ENCODE measurements at places on chromosomes 2 and 18.

DNA sequence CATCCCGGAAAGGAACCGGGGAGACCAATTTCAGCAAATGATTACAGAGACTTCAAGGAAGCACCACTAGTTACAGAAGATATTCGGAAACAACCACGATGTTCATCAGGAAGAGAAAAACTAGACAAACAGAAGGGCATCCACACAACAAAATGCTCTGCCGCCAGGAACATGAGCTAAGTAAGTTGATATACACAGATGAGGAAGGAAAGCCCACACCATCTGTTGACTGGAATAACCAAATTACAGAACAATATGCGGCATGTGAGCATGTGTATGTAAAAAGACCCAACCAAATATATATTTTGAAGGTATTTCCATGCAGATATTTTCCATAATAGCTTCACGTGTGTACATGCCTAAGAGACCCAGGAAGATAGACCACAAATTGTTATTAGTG is 47.0 kb downstream of the ACKR3 start:
- DNase-seq: no peak

DNA sequence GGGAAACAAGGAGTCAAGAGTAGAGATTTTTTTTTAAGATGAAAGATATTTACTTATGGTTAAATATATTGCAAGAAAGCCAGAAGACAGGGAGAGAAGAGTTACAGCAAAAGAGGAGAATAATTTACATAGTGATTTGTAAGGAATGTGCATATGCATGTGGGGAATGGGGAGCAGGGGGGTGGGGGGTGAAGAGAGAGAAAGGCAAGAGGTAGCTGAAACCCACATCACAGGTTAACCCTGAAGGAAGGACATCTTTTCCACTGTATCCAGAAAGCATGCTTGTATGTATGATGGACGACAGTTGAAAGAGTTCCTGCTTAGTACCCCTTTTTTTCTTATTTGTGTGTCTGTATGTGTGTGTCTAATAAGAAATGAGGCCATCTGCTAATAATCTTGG is 371.9 kb downstream of the RAD51AP2 start:
- no peak for DNase-seq

DNA sequence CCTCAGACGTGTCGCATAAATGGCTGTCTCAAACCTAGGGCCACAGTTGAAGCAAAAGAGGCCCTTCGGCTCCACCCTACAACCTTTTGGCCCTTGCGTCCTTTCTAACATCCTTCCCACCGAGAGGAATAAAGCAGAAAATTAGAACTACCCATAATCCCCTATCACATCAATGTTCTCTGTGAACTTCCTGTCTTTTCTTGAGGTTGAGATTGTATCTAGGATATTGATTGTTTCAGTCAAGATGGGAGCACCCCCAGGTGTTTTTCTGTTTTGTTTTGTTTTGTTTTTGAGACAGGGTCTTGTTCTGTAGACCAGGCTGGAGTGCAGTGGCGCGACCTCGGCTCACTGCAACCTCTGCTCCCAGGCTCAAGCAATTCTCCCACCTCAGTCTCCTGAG is 23.6 kb downstream of the INPP5D start:
- DNase-seq: no peak

GRCh38 chr2:211802666-211803065 is 735.9 kb downstream of the ERBB4 start:
- DNase-seq: no peak

DNA sequence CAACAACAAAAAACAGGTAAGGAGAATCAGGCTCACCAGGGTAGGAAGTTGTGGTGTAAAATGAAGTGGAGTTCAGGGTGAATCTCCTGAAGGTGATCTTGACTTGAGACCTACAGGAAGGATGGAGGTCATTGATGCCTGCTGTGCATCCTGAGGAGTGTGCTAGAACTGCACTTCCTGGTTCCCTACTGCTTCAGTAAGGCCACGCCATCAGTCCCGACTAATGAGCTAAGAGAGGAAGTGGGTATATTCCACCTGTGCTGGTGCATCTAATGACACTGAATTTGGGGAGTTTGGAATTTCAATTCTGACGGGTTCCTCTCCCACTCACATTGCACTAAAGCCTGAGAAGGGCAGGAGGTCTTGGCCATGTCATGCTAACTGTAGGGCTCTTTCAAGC is 349.3 kb upstream of the SLC14A2 start:
- no peak for DNase-seq

- no peak for DNase-seq
Observed at GRCh38 chr2:1995987-1996386, 251.7 kb upstream of the PXDN start.

DNA sequence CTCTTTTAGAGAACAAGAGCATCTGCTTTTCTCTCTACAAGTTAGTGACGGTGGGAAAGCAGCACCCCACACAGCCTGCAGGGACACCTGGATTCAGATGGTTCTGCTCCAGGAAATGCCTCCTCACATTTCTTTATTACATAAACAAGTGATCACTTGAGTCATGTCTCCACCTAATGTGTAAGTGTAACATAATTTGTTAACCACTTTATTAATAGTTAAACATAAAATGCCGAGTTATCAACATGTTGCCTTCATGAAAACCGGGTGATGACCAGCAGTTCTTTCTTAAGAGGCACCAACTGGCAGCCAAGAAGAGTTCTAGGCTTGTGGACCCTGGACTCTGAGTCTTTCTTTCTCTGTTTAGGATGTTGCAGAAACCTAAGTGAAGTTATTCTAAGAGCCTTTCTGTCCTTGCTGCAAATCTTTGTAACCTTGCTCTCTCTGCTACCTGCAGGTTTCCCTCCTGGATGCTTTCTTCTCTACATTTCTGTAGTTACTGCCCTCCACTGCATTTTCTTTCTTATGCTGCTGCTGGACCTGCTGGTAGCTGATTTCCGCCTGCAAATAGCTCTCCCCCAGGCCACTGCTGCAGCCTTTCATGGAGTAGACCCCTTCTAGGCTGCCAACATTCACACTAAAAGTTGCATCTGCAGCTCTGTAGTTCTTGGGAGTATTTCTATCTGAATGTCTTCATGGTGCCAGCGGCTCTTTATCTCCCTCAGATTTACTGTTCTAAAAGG is 24.3 kb downstream of the UPP2 start:
- no peak for DNase-seq

GRCh38 chr2:157751462-157752058 is 122.9 kb upstream of the ACVR1C start:
- no peak for DNase-seq
